Thyroid gland (tissue), 4 donors: ENCODE measurements at places on chromosomes 3 and 15. TPM values are rescaled to one million over a fixed set of nuclear protein-coding genes. Genes with fewer than 3 reads are reported as not detected.

GRCh38 chr3:167729591-167729990 lies 5.1 kb downstream of the PDCD10 start:
- no peaks in the 10 kb centered on the region for H3K27me3 ChIP-seq
- no peaks in the 10 kb centered on the region for H3K36me3 ChIP-seq
- no peak overlapping the region for H3K27ac ChIP-seq
- peaks cover 8% of the 10 kb centered on the region for H3K4me1 ChIP-seq
- no peak overlapping the region for H3K4me3 ChIP-seq

DNA sequence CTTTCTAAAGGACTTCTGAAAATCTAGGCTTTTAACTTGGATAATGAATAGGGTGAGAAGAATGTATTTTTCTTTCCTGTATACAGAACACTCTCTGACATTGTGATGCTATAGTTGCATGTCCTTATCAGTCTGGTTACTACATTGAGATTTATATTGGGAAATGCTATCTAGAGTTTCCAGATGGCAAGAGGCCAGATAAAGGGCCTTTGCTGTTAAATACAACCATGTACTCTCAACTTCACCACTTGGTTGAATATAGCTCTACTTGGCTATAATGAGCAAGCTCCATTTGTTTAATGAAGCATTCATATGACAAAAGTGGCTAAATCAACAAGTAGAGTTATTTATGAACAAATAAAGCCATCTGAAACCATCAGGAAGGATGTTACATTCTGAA lies 91.0 kb downstream of the IGSF11 start:
- no peak for DNase-seq
- no peak overlapping the region for H3K4me3 ChIP-seq
- H3K4me1 ChIP-seq: no peaks in the 10 kb centered on the region
- H3K27me3 ChIP-seq: no peaks in the 10 kb centered on the region
- no peaks in the 10 kb centered on the region for H3K36me3 ChIP-seq

IGF2BP2 gene
- total RNA-seq: 45.7 TPM

DNA sequence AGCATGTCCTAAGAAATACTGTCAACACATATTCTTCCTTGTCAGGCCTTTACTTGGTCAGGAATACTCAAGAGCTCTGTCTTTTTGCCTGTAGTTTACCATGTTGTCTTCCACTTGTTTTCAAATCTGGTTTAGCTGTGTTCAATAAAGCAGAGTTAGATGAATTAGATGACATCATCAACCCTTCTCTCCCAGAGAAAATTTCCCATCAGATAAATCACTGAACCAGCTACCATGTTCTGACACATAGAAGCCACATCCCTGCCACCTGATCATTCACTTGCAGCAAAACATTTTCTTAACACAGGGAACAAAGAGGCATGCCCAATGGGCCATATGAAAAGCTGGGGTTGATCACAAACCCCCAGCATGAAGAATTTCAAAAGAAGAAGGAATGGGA lies 42.1 kb downstream of the TERC start:
- H3K27me3 ChIP-seq: no peaks in the 10 kb centered on the region
- no peaks in the 10 kb centered on the region for H3K36me3 ChIP-seq
- no peak overlapping the region for H3K27ac ChIP-seq
- no peak overlapping the region for H3K4me3 ChIP-seq
- DNase-seq: no peak

DNA sequence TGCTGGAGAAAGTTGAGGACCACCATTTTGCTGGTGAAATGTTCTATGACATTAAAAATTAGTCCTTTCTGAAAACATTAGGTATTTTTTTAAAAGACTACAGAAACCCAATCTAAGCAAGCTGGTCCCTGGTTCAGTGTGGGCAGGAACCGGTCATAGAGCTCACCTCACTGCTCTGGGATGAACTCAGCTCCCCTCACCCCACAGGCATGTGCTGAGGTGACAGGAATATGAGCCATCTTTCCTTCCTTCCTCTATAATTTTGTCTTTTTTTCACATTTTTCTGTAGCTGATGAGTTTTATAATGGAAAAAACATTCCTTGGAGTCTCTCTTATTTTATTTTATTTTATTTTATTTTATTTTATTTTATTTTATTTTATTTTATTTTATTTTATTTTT lies 8.2 kb upstream of the LRRC15 start:
- no peak overlapping the region for H3K27ac ChIP-seq
- H3K4me3 ChIP-seq: no peak overlapping the region
- H3K4me1 ChIP-seq: peaks cover 4% of the 10 kb centered on the region
- no peak for DNase-seq
- H3K27me3 ChIP-seq: no peaks in the 10 kb centered on the region
- no peaks in the 10 kb centered on the region for H3K36me3 ChIP-seq

STAC gene
- total RNA-seq: 1.3 TPM

ALS2CL gene
- 66.1 TPM for total RNA-seq

- H3K36me3 ChIP-seq: no peaks in the 10 kb centered on the region
- peak; percentile 41 for DNase-seq
- H3K4me3 ChIP-seq: peak overlapping the region; percentile 13
Measured at GRCh38 chr3:194487289-194488054, 670 bp upstream of the ATP13A3 start.

- DNase-seq: no peak
- no peak overlapping the region for H3K27ac ChIP-seq
- H3K4me3 ChIP-seq: no peak overlapping the region
- peaks cover 5% of the 10 kb centered on the region for H3K4me1 ChIP-seq
- H3K36me3 ChIP-seq: no peaks in the 10 kb centered on the region
- no peaks in the 10 kb centered on the region for H3K27me3 ChIP-seq
Measured at GRCh38 chr3:11651900-11652299, 8.2 kb upstream of the VGLL4 start.

GRCh38 chr15:69976366-69976994 lies 121.2 kb downstream of the TLE3 start:
- no peak overlapping the region for H3K4me3 ChIP-seq
- H3K36me3 ChIP-seq: no peaks in the 10 kb centered on the region
- H3K27me3 ChIP-seq: no peaks in the 10 kb centered on the region
- DNase-seq: no peak

DET1 gene
- 11.2 TPM for total RNA-seq

- H3K4me3 ChIP-seq: no peak overlapping the region
- H3K27ac ChIP-seq: no peak overlapping the region
- H3K4me1 ChIP-seq: no peaks in the 10 kb centered on the region
Measured at GRCh38 chr3:18134386-18135059, 290.6 kb downstream of the SATB1 start.

- no peaks in the 10 kb centered on the region for H3K27me3 ChIP-seq
- no peak overlapping the region for H3K4me3 ChIP-seq
- no peak for DNase-seq
- peak overlapping the region; percentile 58 for H3K27ac ChIP-seq
- peaks cover 28% of the 10 kb centered on the region for H3K36me3 ChIP-seq
Measured at GRCh38 chr15:52221730-52222129, 30.5 kb upstream of the GNB5 start.

GRCh38 chr3:126393563-126393962 lies 1.1 kb upstream of the CFAP100 start:
- H3K4me1 ChIP-seq: peaks cover 14% of the 10 kb centered on the region
- no peaks in the 10 kb centered on the region for H3K27me3 ChIP-seq
- no peaks in the 10 kb centered on the region for H3K36me3 ChIP-seq
- DNase-seq: no peak
- no peak overlapping the region for H3K27ac ChIP-seq
- no peak overlapping the region for H3K4me3 ChIP-seq

ZNF660 gene
- 5.6 TPM for total RNA-seq

DNA sequence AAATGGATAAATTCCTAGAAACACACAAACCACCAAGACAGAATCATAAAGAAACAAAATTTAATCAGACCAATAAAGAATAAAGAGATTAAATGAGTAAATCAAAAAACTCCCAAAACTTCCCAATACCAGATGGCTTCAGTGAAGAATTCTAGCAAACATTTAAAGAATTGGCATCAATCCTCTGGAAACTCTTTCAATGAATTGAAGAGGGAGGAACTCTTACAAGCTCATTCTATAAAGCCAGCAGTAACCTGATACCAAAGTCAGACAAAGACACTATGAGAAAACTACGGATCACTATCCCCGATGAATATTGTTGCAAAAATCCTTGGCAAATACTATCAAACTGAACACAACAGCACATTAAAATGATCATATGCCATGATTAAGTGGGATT lies 81.9 kb upstream of the SLCO2A1 start:
- no peak overlapping the region for H3K4me3 ChIP-seq
- no peak for DNase-seq
- no peaks in the 10 kb centered on the region for H3K36me3 ChIP-seq
- no peaks in the 10 kb centered on the region for H3K4me1 ChIP-seq

GRCh38 chr3:134885877-134886621 lies 91.0 kb downstream of the EPHB1 start:
- H3K27me3 ChIP-seq: no peaks in the 10 kb centered on the region
- H3K27ac ChIP-seq: no peak overlapping the region
- DNase-seq: no peak
- H3K4me1 ChIP-seq: no peaks in the 10 kb centered on the region
- H3K36me3 ChIP-seq: no peaks in the 10 kb centered on the region

PAQR5 gene
- total RNA-seq: 0.42 TPM

ACTC1 gene
- 1.2 TPM for total RNA-seq

DNAH12 gene
- total RNA-seq: 0.98 TPM

FSD2 gene
- total RNA-seq: 0.13 TPM

GANC gene
- total RNA-seq: 49.4 TPM

- no peak for DNase-seq
- H3K27me3 ChIP-seq: no peaks in the 10 kb centered on the region
- H3K4me1 ChIP-seq: peaks cover 26% of the 10 kb centered on the region
Measured at GRCh38 chr3:25654576-25654975, 10.1 kb downstream of the TOP2B start.

GRCh38 chr15:33402600-33402999 lies 91.8 kb downstream of the RYR3 start:
- H3K27me3 ChIP-seq: no peaks in the 10 kb centered on the region
- H3K27ac ChIP-seq: no peak overlapping the region
- H3K4me1 ChIP-seq: no peaks in the 10 kb centered on the region
- no peaks in the 10 kb centered on the region for H3K36me3 ChIP-seq

WNT7A gene
- not detected for total RNA-seq
